ENCODE measurements at places on chromosomes 2 and 18. TPM values are rescaled to one million over a fixed set of nuclear protein-coding genes. Genes with fewer than 3 reads are reported as not detected.

GRCh38 chr18:35236571-35237363, 4.1 kb upstream of the ZNF397 start:
- H3K27me3 ChIP-seq: no peaks in the 10 kb centered on the region
- no peak overlapping the region for H3K27ac ChIP-seq
- H3K4me3 ChIP-seq: no peak overlapping the region
- no peaks in the 10 kb centered on the region for H3K4me1 ChIP-seq
- H3K36me3 ChIP-seq: no peaks in the 10 kb centered on the region

GRCh38 chr2:167575276-167575675, 672.1 kb downstream of the STK39 start:
- DNase-seq: no peak

GRCh38 chr18:79971211-79971952, 6.9 kb downstream of the HSBP1L1 start:
- DNase-seq: no peak
- H3K27me3 ChIP-seq: no peaks in the 10 kb centered on the region
- H3K27ac ChIP-seq: no peak overlapping the region

DNA sequence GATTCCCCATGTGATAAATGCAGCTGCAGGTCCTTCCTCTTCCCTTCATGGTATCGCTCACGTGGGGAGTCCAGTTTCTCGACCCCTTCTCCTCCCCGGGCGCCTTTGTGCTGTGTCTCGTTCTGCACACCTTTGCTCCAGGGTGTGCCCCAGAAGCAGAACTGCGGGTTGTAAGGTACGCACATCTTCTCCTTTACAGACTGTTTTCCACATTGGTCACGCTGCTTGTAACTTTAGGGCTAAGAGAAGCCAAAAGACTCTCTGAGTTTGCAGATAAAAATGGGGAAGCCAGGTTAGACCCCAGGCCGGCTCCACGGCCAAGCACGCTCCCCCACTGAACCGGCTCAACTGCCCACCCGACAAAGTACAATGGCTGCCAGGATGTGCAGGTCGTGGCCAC, 45.9 kb upstream of the TFCP2L1 start:
- H3K4me3 ChIP-seq: no peak overlapping the region
- H3K27me3 ChIP-seq: no peaks in the 10 kb centered on the region
- no peak overlapping the region for H3K27ac ChIP-seq
- no peaks in the 10 kb centered on the region for H3K36me3 ChIP-seq

GRCh38 chr2:56299171-56299691, 115.4 kb downstream of the CCDC85A start:
- no peaks in the 10 kb centered on the region for H3K27me3 ChIP-seq
- no peaks in the 10 kb centered on the region for H3K4me1 ChIP-seq
- no peaks in the 10 kb centered on the region for H3K36me3 ChIP-seq
- DNase-seq: no peak

- H3K27ac ChIP-seq: no peak overlapping the region
- no peak for DNase-seq
- no peak overlapping the region for H3K4me3 ChIP-seq
- H3K36me3 ChIP-seq: no peaks in the 10 kb centered on the region
Observed at GRCh38 chr2:105820691-105821090, 76.0 kb downstream of the NCK2 start.

The PCARE gene
- not detected for total RNA-seq

The SALL3 gene
- total RNA-seq: not detected

- H3K4me1 ChIP-seq: no peaks in the 10 kb centered on the region
- DNase-seq: peak; percentile 38
- no peak overlapping the region for H3K27ac ChIP-seq
- H3K27me3 ChIP-seq: no peaks in the 10 kb centered on the region
- no peaks in the 10 kb centered on the region for H3K36me3 ChIP-seq
- no peak overlapping the region for H3K4me3 ChIP-seq
Observed at GRCh38 chr18:78753240-78753639, 226.4 kb upstream of the SALL3 start.
